Activated CD4-positive, alpha-beta T cell treated with anti-CD3 and anti-CD28 coated beads, Interleukin-2, amount 50 U/mL, for 1 hour (primary cell): ENCODE measurements at places on chromosomes 5 and 9.

DNA sequence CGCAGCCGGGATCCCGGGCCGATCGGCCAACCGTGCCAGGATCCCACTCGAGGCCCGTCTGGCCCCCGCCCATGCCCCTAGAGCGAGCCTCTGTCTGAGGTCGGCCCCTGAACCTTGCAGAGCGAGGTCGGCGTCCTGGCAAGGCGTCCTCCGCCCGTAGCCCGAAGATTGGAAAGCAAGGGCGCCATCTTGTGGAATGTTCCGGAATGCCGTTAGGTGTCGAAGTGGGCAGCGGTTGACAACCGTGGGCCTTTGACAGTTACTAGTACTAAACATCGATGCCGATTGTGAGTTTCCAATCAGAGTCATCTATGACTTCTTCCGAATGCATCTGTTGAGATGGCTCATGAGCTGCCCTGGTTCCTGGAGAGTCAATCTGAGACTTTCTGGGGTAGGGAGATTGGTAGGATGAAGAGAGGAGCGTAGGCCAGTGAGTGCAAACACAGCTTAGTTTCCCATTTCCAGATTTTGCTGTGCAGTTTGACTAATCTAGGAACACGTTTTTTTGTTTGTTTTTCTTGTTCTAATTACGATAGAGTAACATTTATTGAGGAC is 923 bp upstream of the PLK2 start:
- peak; percentile 90 for DNase-seq

DNA sequence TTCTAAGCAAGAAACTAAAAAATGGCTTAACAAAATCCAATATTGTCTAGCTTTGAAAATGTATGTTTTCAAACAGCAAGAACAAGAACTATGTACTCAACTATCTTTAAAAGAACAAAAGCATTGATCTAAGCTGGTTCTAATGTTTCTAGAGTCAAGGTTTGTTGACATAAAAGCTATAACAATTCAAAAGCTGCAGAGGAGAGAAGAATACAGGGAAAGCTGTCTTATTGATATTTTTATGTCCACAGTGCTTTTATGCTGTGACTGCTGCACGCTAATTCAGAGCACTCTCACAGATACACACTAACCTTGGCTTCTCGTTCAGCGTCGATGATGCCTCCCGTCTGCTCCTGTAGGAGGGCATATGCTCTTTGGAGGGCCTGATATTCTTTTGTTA is 129.5 kb upstream of the DPYSL3 start:
- DNase-seq: no peak

DNA sequence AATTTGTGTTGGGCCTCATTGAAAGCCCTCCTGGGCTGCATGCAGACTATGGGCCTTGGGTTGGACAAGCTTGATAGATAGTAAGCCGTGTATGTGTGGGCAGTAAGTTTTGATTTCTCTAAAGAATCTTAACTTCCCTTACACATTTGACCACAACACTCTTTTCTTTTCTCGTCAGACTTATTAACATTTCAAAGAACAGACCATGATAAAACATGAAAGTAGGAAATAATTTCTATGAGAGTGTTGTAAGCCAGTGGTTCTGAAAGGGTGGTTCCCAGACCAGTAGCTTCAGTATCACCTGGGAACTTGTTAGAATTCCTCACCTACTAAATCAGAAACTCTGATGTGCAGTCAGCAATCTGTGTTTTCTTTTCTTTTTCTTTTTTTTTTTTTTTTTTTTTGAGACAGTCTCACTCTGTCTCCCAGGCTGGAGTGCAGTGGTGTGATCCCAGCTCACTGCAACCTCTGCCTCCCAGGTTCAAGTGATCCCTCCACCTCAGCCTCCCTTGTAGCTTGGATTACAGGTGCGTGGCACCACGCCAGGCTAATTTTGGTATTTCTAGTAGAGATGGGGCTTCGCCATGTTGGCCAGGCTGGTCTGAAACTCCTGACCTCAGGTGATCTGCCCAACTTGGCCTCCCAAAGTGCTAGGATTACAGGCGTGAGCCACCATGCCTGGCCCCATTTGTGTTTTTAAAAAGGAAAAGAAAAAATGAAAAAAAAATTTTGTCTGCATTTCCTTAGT is 20.0 kb upstream of the GCNT1 start:
- DNase-seq: no peak

DNA sequence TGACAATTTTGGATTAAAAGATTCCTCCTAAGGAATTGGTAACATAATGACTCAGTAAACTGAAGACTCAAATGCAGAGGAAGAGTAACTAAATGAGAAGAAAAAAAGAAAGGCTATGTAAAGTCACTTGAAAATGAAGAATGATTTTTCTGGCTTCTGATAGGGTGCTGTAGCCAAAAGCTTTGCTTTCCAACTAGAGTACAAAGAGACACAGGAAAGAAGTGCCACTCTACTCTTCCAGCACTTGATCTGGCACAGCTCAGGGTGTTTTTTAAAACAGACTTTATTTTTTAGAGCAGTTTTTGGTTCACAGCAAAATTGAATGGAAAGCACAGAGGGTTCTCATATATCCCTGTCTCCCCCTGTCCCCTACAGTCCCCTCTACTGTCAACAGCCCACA is 122.5 kb downstream of the LMNB1 start:
- no peak for DNase-seq

GRCh38 chr5:173274771-173275170 is 39.8 kb upstream of the NKX2-5 start:
- DNase-seq: no peak

GRCh38 chr5:141514330-141515133 is 25.7 kb downstream of the PCDHGC5 start:
- no peak for DNase-seq

GRCh38 chr9:89821081-89821480 is 216.3 kb downstream of the GADD45G start:
- no peak for DNase-seq

GRCh38 chr5:60487476-60487875 is 212.5 kb downstream of the DEPDC1B start:
- no peak for DNase-seq

GRCh38 chr9:8558176-8558575 is 758.6 kb upstream of the DMAC1 start:
- no peak for DNase-seq

- no peak for DNase-seq
Observed at GRCh38 chr5:167305591-167306213, 985.7 kb upstream of the WWC1 start.

DNA sequence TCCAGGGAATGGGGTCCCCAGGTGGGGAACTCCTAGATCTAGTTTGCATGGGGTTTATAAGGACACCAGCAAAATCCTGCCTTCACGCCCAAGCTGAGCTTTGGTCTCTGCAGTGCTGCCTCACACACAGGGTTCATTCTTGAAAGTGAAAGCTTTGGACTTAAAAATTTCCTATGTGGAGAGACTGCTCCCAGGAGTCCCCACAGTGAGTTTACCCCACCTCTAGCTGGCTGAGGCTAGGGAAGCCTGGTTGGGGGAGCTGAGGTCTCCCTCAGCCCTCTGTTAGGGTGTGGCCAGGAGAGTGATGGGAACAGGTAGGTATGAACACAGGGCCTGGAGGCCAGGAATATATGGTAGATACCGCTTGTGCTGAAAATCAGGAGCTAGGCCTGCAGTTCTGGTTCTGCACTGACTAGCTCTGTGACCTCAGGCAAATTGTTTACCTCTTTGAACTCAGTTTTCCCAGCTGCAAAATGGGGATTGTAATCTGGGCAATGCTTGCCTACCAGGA is 41.5 kb upstream of the LARP1 start:
- DNase-seq: no peak

DNA sequence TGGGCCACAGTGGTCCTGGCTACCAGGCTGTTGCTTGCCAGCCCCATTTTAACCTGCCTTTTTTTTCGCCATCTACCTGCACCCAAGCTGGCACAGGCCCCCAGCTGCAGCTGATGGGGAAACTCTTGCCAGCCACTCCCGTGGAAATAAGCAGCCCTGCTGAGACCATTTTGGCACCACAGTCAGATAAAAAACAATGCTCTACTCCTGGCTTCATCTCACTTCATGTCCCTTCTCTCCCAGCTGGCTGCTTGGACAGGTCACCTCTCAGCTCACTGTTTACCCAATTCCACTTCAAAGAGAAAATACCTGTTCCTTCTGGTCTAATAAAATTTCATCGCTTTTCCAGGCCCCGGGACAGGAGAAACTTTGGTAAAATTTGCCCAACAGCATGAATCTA is 322.6 kb upstream of the SLC30A5 start:
- DNase-seq: no peak

- no peak for DNase-seq
Observed at GRCh38 chr5:90092734-90093133, 316.8 kb downstream of the CETN3 start.

- DNase-seq: no peak
Observed at GRCh38 chr5:151670083-151670686, 16.5 kb downstream of the SPARC start.

GRCh38 chr5:76782444-76782843 is 36.4 kb upstream of the F2RL1 start:
- no peak for DNase-seq

- no peak for DNase-seq
Observed at GRCh38 chr5:62002436-62002835, 303.6 kb upstream of the KIF2A start.

- DNase-seq: no peak
Observed at GRCh38 chr5:131256507-131256823, 7.4 kb upstream of the CDC42SE2 start.

DNA sequence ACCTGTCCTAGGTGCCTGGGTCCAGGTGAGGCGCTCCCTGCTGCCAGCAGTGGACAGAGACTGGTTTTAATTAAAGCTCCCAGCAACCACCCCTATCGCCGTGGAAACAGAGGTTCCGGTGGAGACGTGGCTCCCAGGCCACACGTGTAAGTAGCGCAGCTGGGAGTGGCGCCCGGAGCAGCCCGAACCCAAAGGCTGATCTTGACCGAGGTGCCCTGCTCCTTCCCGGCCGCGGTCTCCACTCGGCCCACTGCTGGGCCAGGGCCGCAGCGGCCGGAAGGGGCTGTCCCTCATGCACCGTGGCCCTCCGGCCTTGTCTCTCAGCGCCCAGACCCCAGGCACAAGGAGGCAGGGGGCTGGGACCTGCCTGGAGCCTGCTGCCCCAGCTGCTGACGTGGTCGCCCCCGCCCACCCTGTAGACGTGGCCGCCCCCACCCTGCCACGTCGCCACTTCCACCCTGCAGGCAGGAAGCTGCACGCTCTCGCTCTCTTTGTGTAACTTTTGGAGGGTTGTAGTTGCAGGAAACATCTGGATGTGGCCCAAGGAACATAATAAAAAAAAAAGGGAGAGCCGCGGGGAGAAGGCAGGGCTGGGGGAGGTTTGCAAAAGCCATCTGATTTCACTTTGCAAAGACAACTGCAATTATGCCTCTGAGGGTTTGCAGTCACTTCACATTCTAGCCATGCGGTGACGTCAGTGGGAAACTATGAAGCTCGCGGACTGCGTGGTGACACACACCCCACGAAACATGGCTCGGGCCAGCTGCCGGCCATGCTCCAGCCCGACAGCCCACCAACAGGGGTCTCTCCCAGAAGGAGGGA is 129.9 kb downstream of the RXRA start:
- DNase-seq: peak; percentile 64

DNA sequence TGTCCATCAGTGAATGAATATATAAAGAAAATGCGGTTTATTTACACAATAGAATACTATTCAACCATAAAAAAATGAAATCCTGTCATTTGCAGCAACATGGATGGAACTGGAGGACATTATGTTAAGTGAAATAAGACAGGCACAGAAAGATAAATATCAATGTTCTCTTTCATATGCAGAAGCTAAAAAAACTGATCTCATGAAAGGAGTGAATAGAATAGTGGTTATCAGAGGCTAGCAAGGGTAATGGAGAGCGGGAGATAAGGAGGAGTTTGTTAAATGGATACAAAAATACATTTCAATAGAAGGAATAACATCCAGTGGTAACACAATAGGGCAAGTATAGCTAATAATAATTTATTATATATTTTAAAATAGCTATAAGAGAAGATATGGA is 65.0 kb downstream of the AGTPBP1 start:
- no peak for DNase-seq

DNA sequence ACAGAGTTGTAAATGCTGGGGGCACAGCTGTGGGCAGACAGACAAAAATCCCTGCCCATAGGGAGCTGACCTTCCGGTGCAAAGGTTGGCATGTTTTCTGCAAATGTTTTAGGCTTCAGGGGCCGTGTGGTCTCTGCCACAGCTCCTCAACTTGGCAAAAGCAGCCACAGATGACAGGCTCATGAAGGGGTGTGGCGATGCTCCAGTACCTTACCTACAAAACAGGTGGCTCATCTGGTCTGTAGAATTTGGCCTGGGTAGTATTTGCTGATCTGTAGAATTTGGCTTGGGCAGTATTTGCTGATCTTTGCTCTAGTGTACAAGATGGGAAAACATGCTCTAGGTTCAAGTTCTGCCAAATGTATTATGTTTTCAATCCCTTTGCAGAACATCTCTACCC is 283.9 kb downstream of the GADD45G start:
- DNase-seq: no peak

DNA sequence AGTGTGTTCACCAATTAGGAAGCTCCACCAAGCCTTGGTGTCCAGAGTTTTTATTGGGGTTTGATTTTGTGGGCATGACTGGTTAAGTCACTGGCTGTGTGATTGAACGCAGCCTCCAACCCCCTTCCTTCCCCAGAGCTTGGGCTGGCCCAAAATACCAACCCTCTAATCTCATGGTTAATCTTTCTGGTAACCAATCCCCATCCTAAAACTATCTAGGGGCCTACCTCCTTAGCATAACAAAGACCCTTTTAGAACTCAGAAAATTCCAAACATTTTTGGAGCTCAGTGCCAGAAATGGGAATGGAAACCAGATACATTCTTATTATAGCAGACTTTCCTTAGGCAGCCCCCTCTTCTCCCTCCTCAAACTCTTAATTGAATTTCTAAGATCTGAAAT is 35.9 kb upstream of the HRH2 start:
- no peak for DNase-seq

- no peak for DNase-seq
Observed at GRCh38 chr5:116865651-116866050, 291.0 kb upstream of the SEMA6A start.

- DNase-seq: no peak
Observed at GRCh38 chr5:179451114-179451827, 99.1 kb upstream of the RUFY1 start.

DNA sequence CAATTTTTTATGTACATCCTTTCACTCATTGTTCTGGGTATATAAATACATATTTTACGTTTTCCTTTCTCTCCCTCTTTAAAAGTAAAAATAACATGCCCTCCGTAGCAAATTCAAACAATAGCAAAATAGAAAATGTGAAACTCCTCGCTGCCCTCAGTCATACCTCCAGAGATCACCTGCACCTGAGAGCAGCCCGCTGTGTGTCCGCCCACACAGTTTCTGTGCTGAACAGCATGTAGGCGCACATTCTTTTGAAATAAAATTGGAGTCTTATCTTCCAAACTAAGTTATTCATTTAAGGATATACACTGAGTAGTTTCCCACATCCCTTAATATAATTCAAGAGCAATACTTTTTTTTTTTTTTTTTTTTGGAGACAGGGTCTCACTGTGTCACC is 255.7 kb downstream of the AOPEP start:
- no peak for DNase-seq

GRCh38 chr5:135821061-135821801 is 13.2 kb upstream of the SLC25A48 start:
- DNase-seq: no peak

- DNase-seq: no peak
Observed at GRCh38 chr5:138874771-138875551, at the start of gene LRRTM2. TSS of gene LRRTM2 (minus strand) at chr5:138875335. CDS start at chr5:138874911, 424 bp downstream.

GRCh38 chr5:61417340-61417739 is 85.3 kb downstream of the ZSWIM6 start:
- no peak for DNase-seq
